ENCODE measurements at places on chromosomes 5 and 9.

DNA sequence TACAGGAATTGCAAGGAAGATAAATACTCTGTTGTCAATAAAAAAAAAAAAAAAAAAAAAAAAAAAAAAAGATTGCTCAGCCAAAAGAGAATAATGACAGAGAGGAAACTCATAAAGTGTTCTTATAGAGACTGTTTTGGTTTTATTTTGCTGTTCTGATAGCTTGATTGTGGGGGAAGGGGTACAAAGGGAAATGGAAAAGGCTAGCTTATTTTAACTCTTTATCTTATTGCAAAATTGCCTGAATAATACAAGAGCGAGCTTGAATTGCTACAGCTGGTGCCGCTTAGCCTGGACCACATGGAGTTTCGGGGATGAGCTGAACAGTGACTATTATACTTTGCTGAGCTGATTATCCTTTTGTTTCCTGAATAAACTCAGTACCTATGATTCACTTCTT, 31.0 kb upstream of the SHISAL2B start:
- no peak for DNase-seq

- no peak for DNase-seq
Observed at GRCh38 chr5:71907001-71907588, 188.0 kb downstream of the CARTPT start.

GRCh38 chr5:41773799-41774198, 96.4 kb downstream of the OXCT1 start:
- no peak for DNase-seq

GRCh38 chr5:154755361-154756008, at the start of gene LARP1:
Gene LARP1, plus strand, starts transcription at chr5:154755377. Its CDS starts 381 bp downstream, at chr5:154755758.
- peak; percentile 59 for DNase-seq

GRCh38 chr5:137754961-137755762, 999 bp upstream of the HNRNPA0 start:
- DNase-seq: no peak

GRCh38 chr5:6552612-6553011, 80.2 kb downstream of the NSUN2 start:
- DNase-seq: no peak

DNA sequence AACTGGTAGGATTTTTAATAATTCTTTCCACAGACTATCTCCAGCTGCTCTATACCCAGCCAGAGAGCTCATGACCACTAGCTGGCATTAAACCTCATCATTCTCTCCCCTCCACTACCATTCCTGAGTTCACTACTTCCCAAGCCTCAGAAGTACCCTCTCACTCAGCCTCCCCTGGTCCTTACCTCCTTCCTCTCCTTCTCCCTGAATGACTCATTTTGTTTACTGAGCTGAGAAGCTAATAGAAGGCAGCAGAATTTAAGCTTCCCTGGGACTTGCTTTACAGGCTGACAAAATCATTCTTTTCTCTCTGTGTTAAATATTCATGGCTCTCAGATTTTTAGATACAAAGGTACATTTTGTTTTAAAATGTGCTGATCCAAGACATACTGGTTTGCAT, 305.4 kb downstream of the TLR4 start:
- DNase-seq: no peak

DNA sequence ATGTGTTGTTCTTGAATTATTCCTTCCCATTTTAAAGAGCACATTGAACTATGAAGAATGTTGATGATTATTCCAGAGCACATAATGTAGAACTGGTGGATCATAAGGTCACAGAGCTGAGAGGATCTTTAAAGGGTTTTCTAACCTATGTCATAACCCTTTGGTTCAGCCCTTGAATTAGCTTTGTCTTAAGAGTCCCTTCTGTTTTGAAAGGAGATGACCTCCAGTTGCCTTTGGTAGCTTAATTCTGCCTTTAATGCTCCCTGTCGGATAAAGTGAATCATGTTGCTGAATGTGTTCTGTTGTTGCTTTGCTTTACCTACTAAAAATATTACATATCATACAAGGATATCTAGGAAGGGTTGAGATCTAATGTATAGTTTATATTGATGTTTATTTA, 99.1 kb upstream of the PRRC1 start:
- DNase-seq: no peak

DNA sequence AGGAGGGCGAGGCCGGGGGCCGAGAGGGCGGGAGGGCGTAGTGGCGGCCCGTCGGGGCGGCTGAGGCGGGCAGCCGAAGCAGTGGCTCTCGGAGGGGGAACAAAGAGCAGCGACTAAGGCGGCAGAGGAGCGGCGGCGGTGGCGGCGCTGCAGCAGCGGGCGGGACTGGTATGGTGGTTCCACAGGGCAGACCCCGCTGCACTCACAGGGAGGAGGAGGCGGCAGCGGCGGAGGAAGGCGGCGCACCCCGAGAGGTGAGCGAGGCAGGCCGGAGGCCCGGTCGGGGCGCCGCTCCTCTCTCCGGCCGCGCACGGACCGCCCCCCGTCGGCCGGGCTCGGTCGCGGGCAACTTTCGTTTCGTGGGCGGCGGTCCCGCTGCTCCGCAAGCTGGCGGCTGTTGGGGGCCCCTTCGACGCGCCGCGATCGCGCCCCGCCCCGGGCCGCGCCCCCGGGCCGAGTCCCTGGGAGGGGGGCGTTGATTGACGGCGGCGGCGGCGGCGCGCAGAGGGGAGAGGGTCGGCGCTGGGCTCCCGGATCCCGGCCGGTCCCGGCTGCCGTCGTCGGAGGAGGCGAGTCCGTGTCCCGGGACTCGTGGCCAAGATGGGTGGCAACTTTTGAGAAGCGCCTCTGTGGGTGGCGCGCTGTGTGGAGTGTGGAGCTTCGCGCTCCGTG, 467 bp downstream of the CNOT6 start:
- peak; percentile 44 for DNase-seq

GRCh38 chr5:7642029-7642428, 208.9 kb downstream of the CFAP90 start:
- no peak for DNase-seq

DNA sequence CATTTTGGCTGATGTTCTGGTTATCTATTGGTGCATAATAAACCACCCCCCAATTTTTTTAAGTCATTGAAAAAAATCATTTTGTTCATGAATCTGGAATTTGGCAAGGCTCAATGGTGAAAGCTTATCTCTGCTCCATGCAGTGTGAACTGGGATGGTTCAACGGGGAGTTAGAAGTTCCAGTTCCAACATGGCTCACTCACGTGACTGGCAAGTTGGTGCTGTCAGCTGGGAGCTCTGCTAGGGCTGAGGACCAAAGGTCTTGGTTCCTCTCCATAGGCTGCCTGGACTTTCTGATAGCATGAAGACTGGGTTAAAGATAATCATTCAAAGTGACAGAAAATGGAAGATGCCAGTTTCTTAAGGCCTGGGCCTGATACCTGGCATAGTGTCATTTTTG, 3.1 kb upstream of the SPATA24 start:
- DNase-seq: no peak

GRCh38 chr5:177232761-177233160, 70.8 kb downstream of the RAB24 start:
- DNase-seq: peak; percentile 23

DNA sequence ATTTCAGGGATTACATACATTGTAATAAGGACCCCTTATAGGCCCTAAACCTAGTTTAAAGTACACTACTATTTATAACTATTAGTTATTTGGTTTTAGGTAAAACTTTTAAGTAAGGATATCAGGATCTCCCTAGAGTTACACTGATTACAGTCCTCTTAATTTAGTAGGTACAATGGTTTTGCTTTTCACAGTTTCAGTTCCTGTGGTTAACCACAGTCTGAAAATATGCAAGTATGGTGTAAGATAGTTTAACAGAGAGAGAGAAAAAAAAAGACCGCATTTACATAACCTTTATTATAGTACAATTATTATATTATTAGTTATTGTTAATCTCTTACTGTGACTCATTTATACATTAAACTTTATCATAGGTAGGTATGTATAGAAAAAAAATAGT, 725.3 kb upstream of the PTPRD start:
- DNase-seq: no peak

GRCh38 chr9:91896513-91897121, 53.4 kb downstream of the ROR2 start:
- DNase-seq: peak; percentile 5

- DNase-seq: no peak
Observed at GRCh38 chr9:136234597-136234996, 11.0 kb downstream of the QSOX2 start.

- no peak for DNase-seq
Observed at GRCh38 chr5:142384014-142384413, 59.2 kb upstream of the SPRY4 start.

DNA sequence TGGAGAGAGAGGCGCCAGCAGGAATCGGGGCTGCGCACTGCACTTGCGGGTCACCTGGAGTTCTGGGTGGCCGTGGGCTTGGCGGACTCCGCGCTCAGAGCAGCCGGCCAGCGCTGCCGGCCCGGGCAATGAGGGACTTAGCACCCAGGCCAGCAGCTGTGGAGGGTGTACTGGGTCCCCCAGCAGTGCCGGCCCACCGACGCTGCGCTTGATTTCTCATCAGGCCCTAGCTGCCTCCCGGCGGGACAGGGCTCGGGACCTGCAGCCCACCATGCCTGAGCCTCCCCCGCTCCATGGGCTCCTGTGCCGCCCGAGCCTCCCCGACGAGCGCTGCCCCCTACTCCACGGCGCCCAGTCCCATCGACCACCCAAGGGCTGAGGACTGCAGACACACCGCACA, 325.6 kb downstream of the ACTL7B start:
- no peak for DNase-seq

DNA sequence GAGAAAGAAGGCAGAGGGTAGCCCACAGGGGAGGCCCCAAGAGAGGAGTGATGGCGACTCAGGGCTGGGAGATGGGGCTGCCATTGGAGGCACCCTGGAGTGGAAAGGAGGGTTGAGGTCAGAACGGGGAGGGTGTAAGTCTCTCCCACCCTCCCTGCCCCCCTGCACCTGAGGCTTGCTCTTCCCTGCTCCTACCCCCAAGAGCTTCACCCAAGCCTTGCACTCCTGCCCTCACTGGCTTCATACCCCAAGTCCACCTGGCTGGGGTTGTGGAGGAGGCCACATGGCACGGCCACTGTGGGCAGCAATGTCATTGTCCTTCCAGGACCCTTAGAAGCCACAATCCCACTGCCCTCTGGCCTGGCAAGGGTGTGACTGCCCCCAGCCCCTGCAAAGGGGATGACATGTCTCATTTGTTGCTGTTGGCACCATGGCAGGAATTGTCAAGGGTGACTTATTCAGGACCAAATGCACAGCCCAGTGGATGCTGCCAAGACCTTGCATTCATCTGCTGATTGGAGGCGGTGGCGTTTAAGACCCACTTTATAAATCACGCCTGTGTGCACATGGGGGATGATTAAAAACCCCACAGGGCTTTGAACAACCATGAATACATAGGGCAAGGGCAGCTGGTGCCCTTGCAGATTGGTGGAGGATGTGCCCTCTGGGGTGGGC, 47.6 kb upstream of the RNU6ATAC start:
- no peak for DNase-seq

DNA sequence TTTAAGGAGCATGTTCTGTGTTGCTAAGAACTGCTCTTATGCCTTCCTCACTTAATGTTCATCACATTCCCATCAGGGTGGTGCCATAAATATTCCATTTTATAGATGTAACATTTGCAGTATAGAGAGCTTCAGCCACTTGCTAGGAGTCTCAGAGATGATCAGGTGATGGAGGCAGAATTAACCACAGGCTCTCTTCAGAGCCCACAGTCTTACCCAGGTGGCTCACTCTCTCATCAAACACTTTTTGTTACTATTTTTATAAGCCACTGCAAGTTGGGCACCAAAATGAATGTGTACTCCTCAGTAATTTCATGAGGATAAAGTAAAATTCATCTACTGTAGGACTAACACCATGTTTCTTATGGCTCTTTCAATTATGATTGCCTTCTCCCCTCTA, 491.5 kb upstream of the DAP start:
- DNase-seq: no peak

- DNase-seq: peak; percentile 97
Observed at GRCh38 chr5:168740811-168741213, 161.6 kb upstream of the PANK3 start.

DNA sequence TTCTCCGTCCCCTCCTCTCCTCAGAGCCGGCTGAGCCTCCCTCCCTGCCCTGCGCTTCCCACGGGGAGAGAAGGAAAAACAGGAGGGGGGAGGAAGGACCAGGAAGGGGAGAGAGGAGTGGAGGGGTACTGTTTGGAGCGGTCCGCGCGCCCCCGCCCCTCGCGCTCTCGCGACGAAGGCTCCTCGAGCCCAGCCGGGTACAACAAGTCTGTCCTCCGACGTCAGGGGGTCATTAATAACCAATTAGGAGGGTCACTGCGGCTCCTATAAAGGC, 480 bp upstream of the PRDM12 start:
- DNase-seq: no peak

GRCh38 chr9:136024696-136025316, 63.6 kb upstream of the UBAC1 start:
- DNase-seq: no peak

DNA sequence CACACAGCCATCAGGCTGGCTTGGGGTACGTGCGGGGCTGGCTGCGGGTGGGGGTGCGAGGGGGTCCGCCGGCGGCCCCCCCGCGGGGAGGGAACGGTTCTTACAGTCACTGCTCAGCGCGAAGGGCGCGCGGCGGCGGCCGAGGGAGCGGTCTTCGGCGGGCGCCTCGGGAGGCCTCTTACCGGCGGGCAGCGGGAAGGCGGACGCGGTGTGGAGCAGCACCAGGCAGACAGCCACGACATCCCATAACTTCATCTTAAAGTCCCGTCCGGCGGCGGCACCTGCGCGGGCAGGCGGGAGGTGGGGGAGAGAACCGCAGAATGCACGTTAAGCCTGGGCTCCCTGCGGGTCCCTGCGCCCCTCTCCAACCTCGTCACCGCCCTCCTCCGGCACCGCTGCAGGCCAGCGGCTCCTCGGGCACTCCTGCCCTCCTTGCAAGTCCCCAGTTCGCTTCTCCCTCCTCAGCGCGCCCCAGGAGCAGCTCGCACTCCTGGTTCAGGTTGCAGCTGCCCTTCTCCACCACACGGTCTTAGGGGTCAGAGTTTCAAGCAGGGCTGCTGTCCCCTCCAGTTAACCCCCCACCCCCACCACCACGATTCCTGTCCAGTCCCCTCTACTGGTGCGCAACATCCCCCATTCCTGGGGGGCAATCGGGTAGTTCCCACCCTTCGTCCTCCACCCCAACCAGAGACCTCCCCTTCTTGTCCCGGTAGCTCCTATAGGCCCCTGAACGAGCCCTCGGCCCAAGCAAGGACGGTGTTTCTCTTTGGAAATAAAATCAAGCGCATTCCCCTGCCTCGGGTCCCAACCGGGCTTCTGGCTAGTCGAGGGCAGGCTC, 5.1 kb downstream of the GDNF start:
- no peak for DNase-seq

DNA sequence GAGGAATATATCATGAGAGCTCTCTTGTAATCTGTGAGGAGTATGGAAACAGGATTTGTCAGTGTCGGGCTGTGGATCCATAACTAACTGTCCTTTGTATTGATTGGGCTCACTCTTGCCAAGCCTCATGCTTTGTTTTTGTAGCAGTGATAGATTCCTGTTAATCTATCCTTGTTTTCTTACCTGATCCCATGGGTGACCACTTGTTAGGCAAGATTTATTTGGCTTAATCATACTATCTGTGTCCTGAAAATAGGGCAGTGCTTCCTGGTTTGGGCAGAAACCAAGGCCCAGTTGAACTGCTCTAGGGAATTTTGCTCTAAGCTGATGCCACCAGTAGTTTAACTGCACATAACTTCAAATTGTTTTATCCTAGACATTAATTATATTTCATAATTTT, 6.1 kb downstream of the NDFIP1 start:
- no peak for DNase-seq

Data from lung microvascular endothelial cell (primary cell).